Skeletal muscle cell (primary cell): ENCODE measurements at places on chromosomes 7 and 10.

- DNase-seq = no peak
Observed at GRCh38 chr10:90914992-90915765, 5.7 kb downstream of the ANKRD1 start.

GRCh38 chr7:103299660-103300059 lies 2.4 kb downstream of the PMPCB start:
- no peak for DNase-seq

DNA sequence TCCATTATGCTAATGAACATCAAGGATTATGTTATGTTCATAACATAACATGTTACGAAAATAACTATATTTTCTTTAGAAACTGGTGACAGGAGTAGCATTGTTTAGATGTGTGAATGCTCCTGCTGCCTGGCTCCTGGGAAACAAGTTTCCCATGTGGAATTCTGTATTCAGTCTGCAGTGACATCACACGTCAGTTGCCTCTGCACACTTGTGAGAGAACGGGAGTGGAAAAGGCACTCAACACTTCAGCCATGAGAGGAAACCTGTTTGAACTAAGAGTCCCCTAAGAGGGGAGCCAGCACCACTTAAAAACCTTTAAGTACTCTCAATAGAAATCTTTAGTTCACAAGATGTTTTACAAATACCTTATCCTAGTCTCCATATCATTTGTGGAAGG lies 140.3 kb upstream of the FAM20C start:
- DNase-seq = no peak

- no peak for DNase-seq
Observed at GRCh38 chr10:104119996-104120395, 2.0 kb upstream of the SFR1 start.

GRCh38 chr10:74936577-74937265 lies 110.3 kb downstream of the KAT6B start:
- peak; percentile 39 for DNase-seq

GRCh38 chr10:104021246-104021645 lies 54.3 kb downstream of the SLK start:
- no peak for DNase-seq

DNA sequence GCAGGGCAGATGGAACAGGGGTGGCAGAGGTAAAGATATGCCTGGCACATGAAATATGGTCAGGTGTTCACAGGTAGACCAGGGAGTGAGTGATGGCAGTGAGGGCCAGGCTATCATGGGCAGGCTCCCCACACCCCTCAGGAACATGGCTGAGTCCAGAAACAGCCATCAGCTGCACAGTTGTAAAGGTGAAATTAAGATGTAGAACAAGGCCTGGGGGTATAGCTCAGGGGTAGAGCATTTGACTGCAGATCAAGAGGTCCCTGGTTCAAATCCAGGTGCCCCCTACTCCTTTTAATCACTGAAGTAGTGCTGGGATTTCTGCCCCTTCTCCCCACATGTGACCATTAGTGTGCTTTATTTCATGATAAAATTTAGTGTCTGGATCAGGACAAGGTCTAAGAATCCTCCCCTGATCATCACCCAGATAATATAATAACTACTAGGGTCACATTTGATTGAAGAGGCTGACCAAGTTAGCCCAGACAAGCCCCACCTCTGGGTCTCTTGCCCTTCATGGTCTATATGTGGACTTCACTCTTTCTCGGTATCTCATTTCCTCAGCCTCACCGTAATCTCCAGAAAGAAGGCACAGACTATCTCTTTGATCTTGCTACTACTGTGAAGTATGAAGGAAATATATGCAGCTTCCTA lies 69.0 kb downstream of the ZNF783 start:
- DNase-seq = no peak

- DNase-seq = peak; percentile 61
Observed at GRCh38 chr7:1028044-1028770, 16.1 kb upstream of the GPR146 start.

DNA sequence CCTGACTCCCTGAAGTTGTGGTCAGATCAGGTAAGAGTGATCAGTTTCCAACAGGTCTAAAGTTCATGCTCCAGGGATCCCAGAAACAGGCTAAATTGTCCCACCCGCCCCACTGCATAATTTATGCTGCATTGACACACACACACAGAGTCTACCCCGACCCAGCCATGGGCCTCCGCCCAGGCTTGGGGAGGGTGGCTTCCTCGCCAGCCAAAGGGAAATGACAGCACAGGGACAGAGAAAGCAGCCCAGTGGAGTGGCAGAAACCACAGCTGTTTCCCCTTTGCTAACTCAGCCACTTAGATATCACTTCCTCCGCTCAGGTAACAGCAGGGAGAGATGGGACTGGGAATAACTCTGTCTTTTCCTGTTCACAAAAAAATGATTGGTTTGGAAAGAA lies 9.4 kb downstream of the SH3PXD2A start:
- no peak for DNase-seq

GRCh38 chr10:2038036-2038435 lies 300.7 kb upstream of the ADARB2 start:
- DNase-seq = no peak

DNA sequence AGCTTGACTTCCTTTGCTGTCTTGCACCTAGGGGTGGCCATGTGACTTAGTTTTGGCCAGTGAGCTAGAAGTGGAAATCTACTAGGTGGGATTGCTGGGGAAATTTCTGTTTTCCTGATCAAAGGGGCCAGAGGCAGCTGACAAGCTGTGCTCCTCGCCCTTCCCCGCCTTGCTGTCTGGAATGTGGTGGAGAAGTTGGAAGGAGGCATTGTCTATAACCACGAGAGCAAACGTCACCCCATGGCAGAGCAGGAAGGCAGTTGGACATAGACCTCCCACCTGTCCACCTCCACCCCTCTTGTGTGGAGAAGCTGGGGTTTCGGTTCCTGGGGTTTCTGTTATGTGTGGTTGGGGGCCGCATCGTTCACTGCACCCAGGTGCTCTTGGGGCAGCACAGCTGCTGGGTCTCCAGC lies 7.3 kb downstream of the SFRP5 start:
- DNase-seq = peak; percentile 59

- no peak for DNase-seq
Observed at GRCh38 chr7:106052681-106053080, 59.4 kb downstream of the SYPL1 start.

GRCh38 chr7:50665403-50666123 lies 100.4 kb upstream of the DDC start:
- peak; percentile 79 for DNase-seq

- DNase-seq = no peak
Observed at GRCh38 chr10:64011912-64012714, 490.9 kb downstream of the REEP3 start.

GRCh38 chr10:11581213-11581612 lies 30.2 kb downstream of the USP6NL start:
- DNase-seq = no peak

DNA sequence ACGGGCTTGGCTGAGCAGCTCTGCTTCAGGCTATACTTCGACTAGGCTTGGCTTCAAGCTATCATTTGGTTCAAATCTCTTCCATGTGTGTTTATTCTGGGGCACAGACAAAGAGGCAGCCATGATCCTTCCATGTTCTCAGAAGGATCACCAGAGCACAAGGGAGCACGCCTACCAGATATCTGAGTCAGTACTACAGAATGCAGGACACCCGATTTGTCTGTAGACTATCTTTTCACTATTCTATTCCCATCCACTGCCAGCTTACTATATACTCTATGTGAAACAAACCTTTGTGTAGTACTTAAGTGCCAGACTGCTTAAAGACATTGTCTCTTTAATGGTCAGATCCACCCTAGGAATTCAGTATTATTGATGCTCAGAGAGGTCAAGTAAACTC lies 35.1 kb downstream of the CH25H start:
- DNase-seq = no peak

- no peak for DNase-seq
Observed at GRCh38 chr10:61899663-61899996, 1.9 kb upstream of the ARID5B start.

GRCh38 chr7:98970805-98971204 lies 92.5 kb downstream of the TRRAP start:
- no peak for DNase-seq

- DNase-seq = no peak
Observed at GRCh38 chr7:128917122-128917521, 6.6 kb upstream of the KCP start.

GRCh38 chr7:140484951-140485499 lies 5.7 kb upstream of the MKRN1 start:
- DNase-seq = no peak

- DNase-seq = no peak
Observed at GRCh38 chr7:16644636-16645592, 640 bp downstream of the ANKMY2 start.

DNA sequence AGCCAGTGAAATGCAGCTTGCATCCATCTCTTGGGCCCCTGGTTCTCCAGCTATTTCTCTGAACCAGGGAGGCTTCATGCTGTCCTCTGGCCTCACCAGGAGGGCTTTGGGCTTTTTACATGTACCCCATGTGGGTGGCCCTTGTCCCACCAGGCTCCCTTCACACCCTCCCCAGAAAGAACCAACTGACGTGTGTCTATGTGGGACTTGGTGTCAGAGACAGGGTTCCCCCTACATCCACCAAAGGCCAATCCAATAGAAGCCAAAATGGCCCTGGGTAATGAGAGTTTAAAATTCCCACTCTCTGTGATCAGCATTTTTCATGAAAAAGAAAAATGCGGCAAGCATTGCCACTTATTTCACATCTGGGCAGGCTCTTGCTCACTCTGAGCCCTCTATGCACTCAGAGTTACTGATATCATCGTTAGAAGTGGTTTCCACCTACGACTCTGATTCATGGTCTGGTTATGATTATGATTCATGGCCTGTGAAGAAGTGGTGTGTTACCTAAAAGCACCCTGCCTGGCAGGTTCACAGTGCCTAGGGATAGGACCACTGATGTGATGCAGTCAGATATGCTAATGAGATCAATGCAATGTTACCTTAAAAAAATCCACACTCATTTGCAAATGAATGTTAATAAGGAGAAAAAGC lies 133.5 kb downstream of the BUB3 start:
- DNase-seq = no peak

DNA sequence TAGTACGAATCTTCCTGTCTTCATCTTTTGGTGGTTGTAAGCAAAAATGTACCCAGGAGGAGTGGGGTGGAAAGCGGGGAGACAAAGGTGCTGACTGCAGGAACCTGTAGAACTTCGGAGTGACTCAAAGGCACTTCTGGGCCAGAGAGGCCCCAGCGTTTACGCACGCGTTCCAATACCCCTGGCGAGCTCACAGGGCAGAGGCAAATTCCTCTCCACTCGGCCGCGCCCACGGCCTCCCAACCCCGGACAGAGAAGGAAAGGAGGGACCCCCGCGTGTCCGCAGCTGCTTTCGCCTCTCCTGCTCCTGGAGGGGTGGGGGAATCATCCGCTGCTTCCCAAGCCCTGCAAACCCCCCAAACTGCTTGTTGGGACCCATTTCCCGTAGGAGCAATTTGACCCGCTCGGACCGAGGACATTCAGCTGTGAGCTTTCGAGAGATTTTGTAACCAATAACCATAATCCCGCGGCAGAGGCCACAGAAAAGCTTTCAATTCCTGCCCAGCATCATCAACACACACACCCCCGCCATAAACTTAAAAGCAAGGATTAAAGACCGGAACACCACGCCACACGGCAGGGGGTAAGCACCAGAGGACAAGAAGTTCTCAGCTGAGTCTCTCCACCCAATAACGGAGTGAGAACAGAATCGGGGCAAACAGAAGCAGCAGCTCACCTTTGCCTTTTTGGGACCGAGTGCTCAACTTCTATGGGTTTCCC lies 2.3 kb downstream of the IGF2BP3 start:
- peak; percentile 45 for DNase-seq

DNA sequence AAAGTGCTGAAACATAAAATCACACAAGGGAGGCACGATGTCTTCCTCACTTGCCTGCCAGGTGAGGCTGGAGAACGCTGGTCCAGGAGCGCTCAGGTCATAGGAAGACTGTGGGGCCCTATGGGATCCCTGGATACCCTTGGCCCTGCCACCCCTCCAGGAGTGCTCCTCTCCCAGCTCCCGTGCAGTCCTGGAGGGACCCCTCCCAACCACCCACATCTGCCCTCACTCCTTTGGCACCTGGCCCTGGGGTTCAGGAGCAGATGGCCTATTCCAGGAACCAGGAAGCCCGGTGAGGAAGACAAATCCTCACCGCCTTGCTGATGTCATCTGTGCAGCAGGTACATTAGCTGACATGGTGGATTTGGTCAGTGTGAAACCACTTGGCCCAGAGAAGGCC lies 3.7 kb upstream of the CXCL12 start:
- DNase-seq = no peak

GRCh38 chr10:128950916-128951275 lies 516.1 kb upstream of the MGMT start:
- DNase-seq = no peak

DNA sequence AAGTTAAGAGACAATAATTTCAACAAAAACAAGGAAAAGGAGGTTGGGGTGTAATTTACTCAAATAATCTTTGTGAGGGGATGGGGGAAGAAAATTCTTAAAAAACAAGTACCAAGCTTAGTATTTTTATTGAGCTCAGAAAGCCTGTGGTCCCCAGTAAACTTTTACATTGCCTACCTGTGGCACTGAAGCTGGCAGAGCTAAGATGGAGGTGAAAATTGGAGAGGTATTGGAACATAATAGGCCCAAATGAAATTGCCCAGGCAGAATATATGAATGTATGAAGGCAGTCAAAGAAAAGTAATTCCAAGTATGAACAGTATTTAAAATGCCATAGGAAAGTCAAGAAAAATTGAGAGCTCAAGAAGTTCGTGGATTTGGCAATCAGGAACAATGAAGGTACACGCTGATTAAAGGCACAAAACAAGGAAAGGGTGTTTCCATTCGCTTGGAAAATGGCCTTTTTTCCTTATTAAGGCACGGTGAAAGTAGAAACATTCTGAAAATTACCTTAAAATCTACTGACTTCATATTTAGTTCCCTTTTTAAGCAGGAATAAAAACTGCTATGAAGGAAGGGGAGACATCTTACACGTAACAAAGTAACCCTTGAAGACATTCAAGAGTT lies 3.4 kb upstream of the KMT2E start:
- DNase-seq = no peak

DNA sequence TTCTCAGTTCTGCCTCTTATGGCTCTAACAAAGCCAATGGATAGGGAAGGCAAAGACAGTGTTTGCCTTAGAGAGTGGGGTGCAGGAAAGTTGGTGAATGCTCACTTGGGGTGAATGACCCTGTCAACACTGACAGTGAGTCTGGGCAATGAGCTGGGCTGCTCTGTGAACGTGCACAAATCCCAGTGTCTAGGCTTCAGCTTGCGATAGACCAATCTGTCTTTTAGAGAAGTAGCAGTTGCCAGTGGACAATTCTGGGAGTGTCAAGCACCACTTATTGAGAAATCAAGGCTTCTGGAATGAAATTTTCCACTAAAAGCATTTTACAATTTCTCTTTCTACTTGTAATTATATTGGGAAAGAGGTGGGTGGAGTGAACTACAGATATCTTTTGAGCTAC lies 141.4 kb downstream of the HERPUD2 start:
- no peak for DNase-seq

- DNase-seq = no peak
Observed at GRCh38 chr7:43111630-43112458, 603 bp upstream of the HECW1 start.

- DNase-seq = no peak
Observed at GRCh38 chr7:44403176-44403759, 77.9 kb upstream of the CAMK2B start.

- no peak for DNase-seq
Observed at GRCh38 chr10:102831322-102832071, 5.7 kb downstream of the CYP17A1 start.

GRCh38 chr7:135707570-135707966 lies 20.4 kb downstream of the SLC13A4 start:
- no peak for DNase-seq
